Activated T-cell treated with anti-CD3 and anti-CD28 coated beads for 1 hour (primary cell): ENCODE measurements at places on chromosomes 4 and X.

- no peak for DNase-seq
Observed at GRCh38 chr4:186932196-186932595, 208.5 kb upstream of the FAT1 start.

- no peak for DNase-seq
Observed at GRCh38 chr4:2799971-2800690, 7.2 kb downstream of the SH3BP2 start.

DNA sequence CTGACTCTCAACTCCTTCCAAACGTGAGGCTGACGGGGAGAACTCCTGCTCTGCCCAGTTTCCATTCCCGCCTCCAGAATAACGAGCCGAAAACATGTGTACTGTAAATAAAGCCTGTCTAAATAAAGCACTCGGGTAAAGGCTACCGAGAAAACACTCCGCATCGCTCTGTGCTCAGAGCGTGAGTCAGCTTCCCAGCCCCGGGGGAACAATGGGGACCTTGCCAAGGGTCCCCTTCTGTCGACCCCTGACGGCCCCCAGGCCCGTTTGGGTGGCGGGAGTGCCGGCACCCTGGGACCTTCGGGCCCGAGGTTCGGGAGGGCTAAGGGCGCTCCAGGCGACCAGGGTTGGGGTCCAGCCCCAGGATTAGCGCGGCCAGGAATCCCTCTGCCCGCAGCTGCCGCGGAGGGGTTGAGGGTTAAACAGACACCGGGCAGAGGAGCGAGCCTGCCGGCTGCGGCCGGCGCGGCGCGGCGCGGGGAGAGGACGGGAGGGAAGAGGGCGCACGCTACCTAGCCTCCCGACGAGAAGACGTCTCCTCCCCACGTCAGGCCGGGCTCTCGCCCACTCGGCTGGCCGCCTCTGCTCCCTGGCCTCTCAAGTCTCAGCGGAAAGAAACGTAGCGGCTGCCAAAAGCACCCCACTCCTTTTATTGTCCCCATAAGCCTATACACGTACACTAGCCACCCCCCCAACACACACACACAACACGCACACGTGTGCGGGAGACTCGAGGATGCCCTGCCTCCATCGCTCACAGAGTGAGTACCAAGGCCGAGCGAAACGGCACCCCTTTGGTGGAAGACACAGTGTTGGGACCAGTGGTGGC is 85.5 kb downstream of the BCOR start:
- DNase-seq, result no peak

DNA sequence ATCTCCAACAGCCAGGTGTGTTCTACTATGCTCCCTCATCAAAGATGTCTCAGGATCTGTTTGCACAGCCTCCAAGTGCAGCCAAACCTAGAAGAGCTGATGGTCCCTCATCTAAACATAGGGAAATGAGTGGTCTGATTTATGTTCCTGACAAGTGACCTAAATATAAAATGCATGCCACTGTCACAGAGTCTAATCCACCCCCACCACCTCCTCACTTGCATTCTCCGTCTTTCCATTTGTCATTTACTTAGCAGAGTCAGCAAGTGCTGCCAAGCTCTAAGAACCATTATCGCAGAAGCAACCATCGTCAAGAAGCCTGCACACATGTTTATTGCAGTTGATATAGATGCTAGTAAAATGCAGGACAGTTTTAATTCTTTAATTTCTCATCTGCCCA is 33.1 kb upstream of the VCX3A start:
- DNase-seq, result no peak

- no peak for DNase-seq
Observed at GRCh38 chrX:63751481-63751880, 33.5 kb downstream of the ARHGEF9 start.

DNA sequence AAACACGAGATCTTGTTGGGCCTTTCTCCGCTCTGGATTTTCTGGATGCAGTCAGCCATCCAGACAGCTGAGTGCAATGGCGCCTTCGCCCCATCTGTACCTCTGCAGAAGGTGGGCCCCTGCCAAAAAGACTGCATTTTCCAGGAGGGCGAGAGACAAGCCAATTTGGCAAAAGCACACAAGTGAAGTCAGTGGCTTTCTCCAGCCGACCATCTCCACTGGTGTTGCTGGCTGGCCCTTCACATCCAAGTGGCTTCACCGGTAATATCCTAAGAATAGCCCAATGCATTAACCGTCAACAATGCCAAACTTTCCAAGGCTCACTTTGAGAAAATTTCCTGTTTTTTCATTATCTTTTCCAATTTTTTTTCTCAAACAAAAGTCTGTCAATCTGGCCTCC is 96.2 kb upstream of the MXRA5 start:
- no peak for DNase-seq
